ENCODE measurements at places on chromosomes 1 and 21.
A peak's percentile ranks its signal among the peaks of the same experiment; 100 is the strongest.

DNA sequence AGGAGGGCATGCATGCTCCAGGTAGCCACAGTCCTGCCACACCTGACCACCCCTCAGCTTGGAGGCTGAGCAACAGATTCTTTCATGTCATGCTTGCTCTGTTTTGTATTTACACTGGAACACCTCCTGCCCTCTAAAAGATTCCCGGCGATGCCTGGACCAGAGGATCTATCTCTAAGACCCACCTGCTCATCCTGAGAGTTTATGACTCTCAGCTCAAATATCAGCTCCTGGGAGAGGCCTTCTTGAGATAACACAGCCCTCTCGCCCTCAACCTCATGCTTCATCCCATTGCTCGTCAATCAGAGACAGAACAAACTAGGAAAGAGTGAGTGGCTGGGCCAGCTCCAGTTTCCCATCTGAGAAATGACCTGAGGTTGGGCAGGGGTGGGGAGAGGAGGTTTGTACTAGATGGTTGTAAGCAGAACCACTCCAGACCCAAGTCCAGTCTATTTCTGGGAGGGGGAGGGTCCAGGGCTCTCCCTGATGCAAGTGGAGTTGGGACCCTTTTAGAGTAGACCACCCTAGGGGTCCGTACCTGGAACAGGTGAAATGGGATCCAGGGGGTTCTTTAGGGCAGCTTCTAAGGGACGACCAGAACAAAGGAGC lies 524.5 kb downstream of the MATN1 start:
- no peak overlapping the region for H3K27ac ChIP-seq
- H3K27me3 ChIP-seq, result no peaks in the 10 kb centered on the region
- H3K36me3 ChIP-seq, result no peaks in the 10 kb centered on the region
- DNase-seq, result no peak
- H3K4me1 ChIP-seq, result peaks cover 9% of the 10 kb centered on the region
- H3K4me3 ChIP-seq, result no peak overlapping the region

DNA sequence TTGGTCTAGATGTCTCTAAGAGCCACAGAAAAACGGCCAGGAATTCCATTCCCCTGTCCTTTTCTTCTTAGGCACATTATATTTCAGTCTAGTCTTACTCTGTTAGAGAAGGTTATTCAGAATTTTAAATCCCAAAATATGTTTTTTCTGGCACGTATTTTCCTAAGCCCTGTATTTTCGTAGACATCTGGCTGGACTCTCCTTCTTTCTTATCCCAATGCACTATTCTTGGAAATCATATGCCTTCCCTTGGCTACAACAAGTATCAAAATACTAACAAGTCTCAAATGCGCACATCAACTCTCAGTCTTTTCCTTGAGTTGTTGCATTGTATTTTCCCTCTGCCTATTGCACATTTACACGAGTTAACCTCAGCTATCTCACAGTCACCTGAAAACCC lies 96.2 kb downstream of the DPYD start:
- H3K4me1 ChIP-seq, result no peaks in the 10 kb centered on the region
- no peaks in the 10 kb centered on the region for H3K27me3 ChIP-seq
- H3K36me3 ChIP-seq, result peaks cover 6% of the 10 kb centered on the region
- DNase-seq, result no peak
- H3K4me3 ChIP-seq, result no peak overlapping the region

DNA sequence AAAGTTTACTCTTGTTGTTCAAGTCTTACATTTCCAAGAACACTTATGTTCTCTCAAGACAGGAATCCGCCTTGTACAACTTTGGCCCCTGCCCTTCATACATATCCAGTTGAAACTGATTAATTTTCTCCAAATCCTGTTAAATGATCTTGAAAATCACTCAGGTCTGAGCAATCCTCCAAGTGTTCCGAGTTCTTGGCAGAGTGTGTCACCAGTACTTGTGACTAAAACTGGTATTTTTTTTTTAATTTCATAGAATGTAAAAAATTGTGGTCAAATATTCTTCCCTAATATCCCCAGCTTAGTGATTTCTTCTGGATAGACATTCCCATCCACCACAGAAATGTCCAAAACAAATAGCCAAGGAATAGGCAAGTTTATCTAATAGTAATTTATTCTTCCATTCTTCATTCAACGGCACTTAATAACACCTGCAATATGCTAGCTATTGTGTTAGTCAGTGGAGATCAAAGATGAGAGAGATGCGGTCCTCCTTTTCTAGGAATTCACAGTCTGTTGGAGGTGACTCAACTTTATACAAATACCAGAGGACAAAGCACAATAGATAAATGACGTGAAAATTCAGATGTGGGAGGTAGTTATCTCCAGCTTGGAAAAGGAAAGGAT lies 71.4 kb downstream of the DIRAS3 start:
- peak; percentile 86 for DNase-seq
- peaks cover 22% of the 10 kb centered on the region for H3K4me1 ChIP-seq
- H3K27ac ChIP-seq, result peak overlapping the region; percentile 54
- no peaks in the 10 kb centered on the region for H3K27me3 ChIP-seq

- no peaks in the 10 kb centered on the region for H3K27me3 ChIP-seq
- no peaks in the 10 kb centered on the region for H3K36me3 ChIP-seq
- no peak overlapping the region for H3K27ac ChIP-seq
- peaks cover 23% of the 10 kb centered on the region for H3K4me1 ChIP-seq
- H3K4me3 ChIP-seq, result no peak overlapping the region
Measured at GRCh38 chr1:225694151-225694603, 41.3 kb upstream of the ENAH start.

DNA sequence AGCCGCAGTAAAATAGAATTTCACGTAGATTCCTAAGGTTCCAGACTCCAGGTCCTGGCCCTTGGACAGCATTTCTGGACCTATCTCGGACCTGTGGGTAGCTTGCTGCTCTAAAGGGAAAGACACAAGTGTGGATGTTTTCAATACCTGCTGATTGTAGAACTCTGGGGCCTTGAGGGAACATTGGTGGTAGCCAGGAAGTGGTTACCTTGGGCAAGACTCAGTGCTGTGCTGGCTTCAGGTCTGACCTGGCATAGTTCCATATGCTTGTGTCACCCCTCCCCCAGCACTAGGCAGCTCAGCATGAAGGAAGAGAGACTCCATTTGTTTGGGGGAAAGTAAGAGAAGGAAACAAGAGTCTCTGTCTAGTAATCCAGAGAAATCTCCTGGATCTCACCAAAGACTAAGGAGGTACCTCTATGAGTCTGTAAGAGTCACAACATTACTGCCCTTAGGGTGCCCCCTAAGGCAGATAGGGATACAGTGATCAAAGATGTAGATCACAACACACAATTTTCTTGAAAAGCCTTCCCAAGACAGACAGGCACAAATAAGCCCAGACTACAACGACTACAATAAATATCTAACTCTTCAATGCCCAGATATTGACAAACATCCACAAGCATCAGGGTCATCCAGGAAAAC lies 398.8 kb downstream of the TGFB2 start:
- H3K36me3 ChIP-seq, result no peaks in the 10 kb centered on the region
- no peaks in the 10 kb centered on the region for H3K27me3 ChIP-seq
- no peak for DNase-seq
- no peak overlapping the region for H3K27ac ChIP-seq
- no peak overlapping the region for H3K4me3 ChIP-seq

GRCh38 chr1:63405021-63405420 lies 37.6 kb downstream of the ALG6 start:
- no peaks in the 10 kb centered on the region for H3K4me1 ChIP-seq
- no peak overlapping the region for H3K27ac ChIP-seq
- H3K27me3 ChIP-seq, result no peaks in the 10 kb centered on the region
- no peak overlapping the region for H3K4me3 ChIP-seq

DNA sequence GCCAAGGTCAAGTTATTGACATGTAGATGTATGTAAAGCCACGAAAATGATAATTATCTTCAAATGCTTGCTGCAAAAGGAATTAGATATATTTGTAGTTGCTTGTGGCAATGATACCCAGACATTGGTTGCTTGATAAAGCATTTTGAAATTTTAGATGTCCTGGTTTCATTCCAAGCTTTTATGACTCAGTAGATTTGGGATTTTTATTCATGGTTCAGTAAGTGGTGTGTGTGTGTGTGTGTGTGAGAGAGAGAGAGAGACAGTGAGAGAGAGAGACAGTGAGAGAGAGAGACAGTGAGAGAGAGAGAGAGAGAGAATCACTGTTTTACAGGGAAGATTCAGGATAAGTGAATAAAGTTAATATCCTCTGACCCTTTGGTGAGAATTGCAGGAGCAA lies 498.2 kb upstream of the C1orf87 start:
- H3K4me1 ChIP-seq, result no peaks in the 10 kb centered on the region
- no peak overlapping the region for H3K27ac ChIP-seq
- no peaks in the 10 kb centered on the region for H3K36me3 ChIP-seq
- H3K27me3 ChIP-seq, result no peaks in the 10 kb centered on the region
- H3K4me3 ChIP-seq, result no peak overlapping the region
- no peak for DNase-seq

DNA sequence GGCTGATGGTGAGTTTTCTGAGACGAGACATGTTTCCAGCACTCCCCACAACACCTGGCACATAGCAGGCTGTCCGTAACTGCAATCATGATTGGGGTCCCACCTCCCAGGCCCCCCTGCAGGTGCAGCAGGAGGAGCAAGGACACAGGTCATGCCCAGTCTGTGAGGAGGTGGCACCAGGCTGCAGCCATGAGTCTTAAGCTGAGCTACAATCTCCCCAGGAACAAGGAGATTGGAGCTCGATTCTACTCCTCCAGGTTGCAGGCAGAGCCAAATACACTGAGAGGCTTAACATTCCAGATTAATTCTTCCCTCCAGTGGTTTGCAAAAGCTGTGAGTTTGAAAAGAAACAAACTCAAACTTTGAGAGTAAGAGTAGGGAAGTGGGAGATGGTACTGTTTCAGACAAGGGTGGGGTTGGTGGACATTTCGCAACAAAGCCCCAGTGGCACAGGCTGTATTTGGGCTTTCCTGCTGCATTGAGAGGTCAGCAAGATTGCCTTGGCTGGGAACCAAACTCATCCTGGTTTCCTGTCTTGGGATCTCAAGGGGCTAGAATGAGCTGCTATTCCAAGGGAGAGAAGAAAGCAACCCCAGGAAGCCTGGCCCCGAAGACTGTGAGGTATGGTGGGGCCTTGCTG lies 64.8 kb upstream of the GALNT2 start:
- H3K27me3 ChIP-seq, result peaks cover 13% of the 10 kb centered on the region
- DNase-seq, result no peak
- H3K36me3 ChIP-seq, result no peaks in the 10 kb centered on the region
- H3K4me3 ChIP-seq, result no peak overlapping the region

DNA sequence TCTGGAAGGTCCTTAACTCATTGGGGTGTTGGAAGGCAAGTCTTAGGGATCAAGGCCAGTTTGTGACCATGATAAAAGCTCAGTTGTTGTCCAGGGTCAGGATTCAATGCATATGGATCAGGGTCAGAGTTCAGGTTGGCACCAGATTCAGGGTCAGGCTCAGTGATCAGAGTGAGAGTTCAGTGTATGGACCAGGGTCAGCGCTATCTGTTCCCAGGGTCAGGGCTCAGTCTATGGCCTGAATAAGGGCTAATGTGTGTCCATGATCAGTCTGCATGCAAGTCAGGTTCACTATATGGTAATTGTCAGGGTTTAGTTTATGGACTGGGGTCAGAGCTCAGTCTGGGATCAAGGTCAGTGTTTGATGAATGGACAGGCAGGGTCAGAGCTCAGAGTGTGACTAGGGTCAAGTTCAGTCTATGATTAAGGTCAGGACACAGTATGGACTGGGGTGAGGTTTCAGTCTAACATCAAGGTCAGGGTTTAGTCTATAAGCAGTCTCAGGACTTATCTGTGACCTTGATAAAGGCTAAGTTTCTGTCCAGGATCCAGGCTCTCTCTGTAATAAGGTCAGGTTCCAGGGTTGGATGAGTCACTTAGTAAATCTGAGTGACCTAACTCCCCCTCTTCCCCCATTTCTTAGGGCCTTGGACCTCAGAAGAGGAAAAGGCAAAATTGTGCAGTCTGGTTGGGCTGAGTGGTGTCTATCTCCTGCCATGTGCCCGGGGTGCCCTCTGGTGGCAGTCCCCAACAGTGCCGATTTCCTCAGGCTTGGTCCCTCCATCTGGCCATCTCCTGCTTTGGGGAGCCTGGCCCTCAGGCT lies 23.8 kb downstream of the KNCN start:
- peak; percentile 85 for DNase-seq
- H3K36me3 ChIP-seq, result no peaks in the 10 kb centered on the region
- H3K27me3 ChIP-seq, result peaks cover 11% of the 10 kb centered on the region
- no peak overlapping the region for H3K4me3 ChIP-seq
- peaks cover 4% of the 10 kb centered on the region for H3K4me1 ChIP-seq

DNA sequence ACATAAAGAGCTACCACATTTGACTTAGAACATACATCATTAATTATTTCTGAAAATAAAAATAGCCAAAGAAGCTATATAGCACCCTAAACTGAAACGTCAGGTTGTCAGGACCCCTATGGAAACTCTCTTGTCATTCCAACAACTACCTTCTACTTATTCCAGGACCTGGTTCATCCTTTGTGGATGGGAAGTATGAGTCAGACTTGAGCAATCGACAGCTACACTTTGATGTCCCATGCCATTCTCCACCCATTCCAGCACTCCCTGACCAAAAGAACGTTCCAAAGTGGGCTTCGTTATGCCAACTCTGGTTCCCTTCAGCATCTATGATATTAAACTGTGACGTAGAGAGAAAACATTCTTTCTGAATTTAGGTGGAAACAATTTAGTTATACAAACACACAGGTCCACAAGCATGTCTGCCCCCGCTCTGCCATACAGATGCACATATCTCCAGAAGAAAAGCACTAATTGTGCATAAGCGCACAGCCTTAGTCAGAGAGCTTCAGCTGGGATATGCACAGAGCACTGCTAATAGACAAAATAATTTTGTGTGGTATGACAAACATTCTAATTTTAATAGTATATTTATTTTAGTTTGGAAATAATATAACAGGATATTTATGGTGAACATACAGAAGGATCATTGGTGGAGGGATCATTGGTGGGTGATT lies 723.1 kb upstream of the B3GALT2 start:
- no peak overlapping the region for H3K27ac ChIP-seq
- DNase-seq, result no peak
- H3K27me3 ChIP-seq, result no peaks in the 10 kb centered on the region
- no peaks in the 10 kb centered on the region for H3K36me3 ChIP-seq
- no peaks in the 10 kb centered on the region for H3K4me1 ChIP-seq

DNA sequence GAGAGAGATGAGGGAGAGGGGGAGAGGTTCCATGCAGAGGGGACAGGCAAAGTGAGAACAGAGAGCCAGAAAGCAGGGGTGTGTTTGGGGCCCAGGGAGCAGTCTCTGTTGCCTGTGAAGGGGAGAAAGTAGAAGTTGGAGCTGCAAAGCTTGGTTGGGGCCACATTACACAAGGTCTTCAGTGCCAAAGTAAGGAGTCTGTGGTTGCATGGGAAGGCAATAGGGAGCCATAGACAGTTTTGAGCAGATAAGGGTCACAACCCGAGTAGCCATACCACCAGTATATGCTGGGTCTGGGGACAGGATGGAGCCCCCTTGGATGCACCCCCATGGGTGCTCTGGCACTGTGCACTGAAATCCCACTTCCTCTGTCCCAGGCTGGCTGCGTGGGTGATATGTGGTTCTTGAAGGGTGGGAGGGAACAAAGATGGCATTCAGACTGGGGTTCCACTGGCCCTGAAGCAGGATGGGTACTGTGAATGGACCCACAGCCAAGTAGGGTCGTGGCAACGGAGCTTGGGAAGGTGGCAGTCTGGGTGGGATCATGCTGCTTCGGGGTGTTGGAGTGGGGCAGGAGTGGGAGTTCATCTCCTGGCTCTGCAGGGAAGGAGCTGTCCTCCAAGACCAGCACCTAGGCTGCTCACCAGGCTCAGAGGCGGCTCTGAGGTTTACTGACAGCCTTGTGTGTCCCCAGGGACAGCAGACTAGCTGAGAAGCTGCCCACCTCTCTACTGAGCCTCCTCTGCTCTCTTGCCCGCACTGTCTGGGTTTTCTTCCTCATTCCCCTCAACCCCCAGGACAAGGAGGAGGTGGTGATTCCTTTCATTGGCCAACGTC lies 12.1 kb downstream of the DRAXIN start:
- H3K4me1 ChIP-seq, result peaks cover 8% of the 10 kb centered on the region
- peaks cover 32% of the 10 kb centered on the region for H3K27me3 ChIP-seq
- DNase-seq, result no peak
- no peak overlapping the region for H3K27ac ChIP-seq
- no peaks in the 10 kb centered on the region for H3K36me3 ChIP-seq
- no peak overlapping the region for H3K4me3 ChIP-seq
